ENCODE measurements at places on chromosomes 2 and 18.
A peak's percentile ranks its signal among the peaks of the same experiment; 100 is the strongest.

GRCh38 chr18:62189208-62189607 is 2.2 kb downstream of the RELCH start:
- no peak for DNase-seq

DNA sequence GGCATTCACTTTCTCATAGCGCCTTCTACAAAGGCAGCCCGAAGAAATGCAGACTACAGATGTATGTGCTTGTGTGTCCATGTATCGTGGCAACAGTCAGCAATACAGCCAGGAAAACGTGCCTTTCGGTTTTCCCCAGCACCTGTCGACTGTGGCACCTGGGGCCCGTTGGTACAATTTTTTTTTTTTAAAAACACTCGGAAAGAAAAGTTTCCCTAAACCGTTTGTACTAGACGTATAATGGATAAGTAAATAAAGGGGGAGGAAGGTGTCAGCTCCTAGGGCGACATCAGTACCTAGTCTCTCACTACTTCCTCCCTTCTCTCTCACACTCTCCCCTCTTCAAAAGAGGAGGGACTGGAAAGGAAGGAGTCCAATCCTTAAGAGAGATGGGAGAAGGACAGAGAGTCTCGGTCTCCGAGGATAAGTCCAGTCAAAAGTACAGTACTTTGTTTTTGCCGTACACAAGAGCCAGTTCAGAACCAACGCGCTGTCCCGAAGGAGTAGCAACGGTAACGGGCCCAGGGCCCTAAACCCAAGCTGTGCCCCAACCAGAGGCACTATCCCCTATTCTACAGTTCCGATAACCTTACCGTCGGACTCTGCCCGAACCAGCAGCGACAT is 759 bp downstream of the PPP4R3B start:
- DNase-seq: peak; percentile 28

DNA sequence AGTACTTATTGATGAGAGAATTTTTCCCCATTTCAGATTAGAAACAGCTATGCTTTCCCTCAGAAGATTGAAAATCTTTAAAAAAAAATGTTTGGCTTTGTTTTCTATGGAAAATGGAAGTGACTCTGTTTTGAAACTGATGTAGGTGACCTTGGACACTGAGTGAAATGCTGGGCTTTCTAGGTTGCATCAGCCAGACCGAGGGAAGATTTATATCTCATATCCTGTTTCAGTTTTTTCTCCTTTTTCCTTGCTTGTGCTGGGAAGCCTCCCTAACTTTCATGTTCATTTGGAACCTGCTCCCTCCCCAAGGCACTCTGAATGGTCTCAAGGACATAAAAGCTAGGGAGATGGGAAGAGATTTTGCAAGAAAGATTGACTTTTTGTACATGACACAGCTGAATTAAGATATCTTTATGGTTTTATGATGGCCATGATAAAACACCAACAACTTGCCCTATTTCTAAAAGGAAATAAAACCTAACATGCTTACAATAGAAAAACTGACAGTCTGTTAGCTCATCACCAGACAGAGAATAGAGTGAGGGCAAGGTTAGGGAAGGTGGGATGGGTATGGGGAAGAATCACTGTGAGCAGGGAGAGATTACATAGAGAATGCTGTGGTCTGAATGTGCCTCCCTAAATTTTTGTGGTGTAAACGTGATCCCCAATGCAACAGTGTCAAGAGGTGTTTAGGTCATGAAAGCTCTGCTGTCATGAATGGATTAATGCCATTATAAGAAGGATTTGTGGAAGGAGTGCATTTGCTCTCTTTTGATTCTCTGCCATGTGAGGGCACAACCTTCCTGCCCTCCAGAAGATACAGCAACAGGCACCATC is 249.7 kb downstream of the TPGS2 start:
- no peak for DNase-seq

- no peak for DNase-seq
These were observed 119.7 kb upstream of the CTNNA2 start for GRCh38 chr2:79393107-79393685.
